ENCODE measurements at places on chromosomes 11 and 22. TPM values are rescaled to one million over a fixed set of nuclear protein-coding genes. Genes with fewer than 3 reads are reported as not detected.

The GGTLC3 gene
- not detected for total RNA-seq

The SEZ6L gene
- total RNA-seq: 13.8 TPM

DNA sequence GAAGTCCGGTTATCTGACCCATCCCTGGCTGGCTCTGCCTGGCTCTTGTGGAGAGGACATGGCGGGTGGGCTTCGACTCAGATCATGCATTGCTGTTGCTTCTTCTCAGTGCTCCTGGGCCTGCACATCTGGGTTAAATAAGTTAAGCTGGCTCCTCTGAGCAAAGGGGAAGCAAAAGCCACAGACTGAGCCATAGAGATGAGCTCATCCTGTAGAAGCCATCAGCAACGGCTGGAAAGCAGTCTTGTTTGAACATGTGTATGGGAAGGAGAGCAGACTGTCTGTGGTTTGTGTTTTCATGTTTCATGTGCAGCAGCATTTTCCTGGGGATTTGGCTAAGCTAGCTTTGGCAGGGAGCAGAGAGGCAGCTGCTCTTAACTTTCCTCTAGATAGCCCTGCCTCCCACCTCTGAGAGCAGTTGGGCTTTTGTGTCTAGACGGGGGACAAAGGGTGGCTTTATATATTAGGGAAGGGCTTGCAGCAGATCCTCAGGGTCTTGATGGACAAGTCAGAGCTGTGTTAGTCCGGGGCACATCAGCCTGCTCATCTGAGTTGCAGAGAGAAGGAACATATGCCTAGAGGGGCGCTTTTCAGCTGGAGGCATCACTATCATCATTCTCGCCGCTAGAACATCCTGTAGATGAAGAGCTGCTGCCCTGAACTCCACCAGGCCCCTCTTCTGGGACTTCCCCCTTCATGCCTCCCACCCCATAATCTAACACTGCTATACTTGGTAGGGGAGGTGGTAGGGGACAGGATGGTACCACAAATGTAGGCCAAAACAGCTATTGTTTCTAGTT, 14.9 kb downstream of the DCPS start:
- H3K27ac ChIP-seq: peak overlapping the region; percentile 38
- H3K4me1 ChIP-seq: no peaks in the 10 kb centered on the region
- no peaks in the 10 kb centered on the region for H3K27me3 ChIP-seq
- DNase-seq: no peak
- peaks cover 8% of the 10 kb centered on the region for H3K36me3 ChIP-seq
- H3K4me3 ChIP-seq: no peak overlapping the region

GRCh38 chr11:100684101-100685065, 2.7 kb upstream of the ARHGAP42 start:
- no peak for DNase-seq
- H3K27ac ChIP-seq: no peak overlapping the region
- H3K36me3 ChIP-seq: peaks cover 5% of the 10 kb centered on the region
- no peaks in the 10 kb centered on the region for H3K27me3 ChIP-seq
- peaks cover 7% of the 10 kb centered on the region for H3K4me1 ChIP-seq

DNA sequence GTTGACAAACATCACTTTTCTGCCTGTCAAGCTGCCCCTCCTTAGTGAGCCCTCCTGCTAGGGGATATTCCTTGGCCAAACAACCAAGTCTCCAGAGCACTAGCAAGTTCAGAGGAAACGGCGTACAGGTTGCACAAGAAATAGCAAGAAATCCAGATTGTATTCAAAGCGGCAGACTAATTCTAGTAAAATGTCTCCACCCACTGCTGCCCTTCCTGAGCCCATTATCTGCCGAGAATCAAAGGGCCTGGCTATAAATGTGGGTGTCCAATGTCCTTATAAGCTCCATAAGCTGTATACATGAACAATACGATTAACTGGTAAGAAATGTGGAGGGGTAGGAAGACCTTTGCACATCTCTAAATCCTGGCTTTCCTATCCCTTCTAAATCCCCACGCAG, 44.0 kb upstream of the AKIP1 start:
- H3K4me3 ChIP-seq: peak overlapping the region; percentile 1
- H3K4me1 ChIP-seq: peaks cover 18% of the 10 kb centered on the region
- H3K36me3 ChIP-seq: no peaks in the 10 kb centered on the region
- no peak for DNase-seq
- H3K27me3 ChIP-seq: no peaks in the 10 kb centered on the region
- no peak overlapping the region for H3K27ac ChIP-seq

All from endodermal cell (in vitro differentiated cells).